ENCODE measurements at places on chromosomes 5 and 9.
A peak's percentile ranks its signal among the peaks of the same experiment; 100 is the strongest.

DNA sequence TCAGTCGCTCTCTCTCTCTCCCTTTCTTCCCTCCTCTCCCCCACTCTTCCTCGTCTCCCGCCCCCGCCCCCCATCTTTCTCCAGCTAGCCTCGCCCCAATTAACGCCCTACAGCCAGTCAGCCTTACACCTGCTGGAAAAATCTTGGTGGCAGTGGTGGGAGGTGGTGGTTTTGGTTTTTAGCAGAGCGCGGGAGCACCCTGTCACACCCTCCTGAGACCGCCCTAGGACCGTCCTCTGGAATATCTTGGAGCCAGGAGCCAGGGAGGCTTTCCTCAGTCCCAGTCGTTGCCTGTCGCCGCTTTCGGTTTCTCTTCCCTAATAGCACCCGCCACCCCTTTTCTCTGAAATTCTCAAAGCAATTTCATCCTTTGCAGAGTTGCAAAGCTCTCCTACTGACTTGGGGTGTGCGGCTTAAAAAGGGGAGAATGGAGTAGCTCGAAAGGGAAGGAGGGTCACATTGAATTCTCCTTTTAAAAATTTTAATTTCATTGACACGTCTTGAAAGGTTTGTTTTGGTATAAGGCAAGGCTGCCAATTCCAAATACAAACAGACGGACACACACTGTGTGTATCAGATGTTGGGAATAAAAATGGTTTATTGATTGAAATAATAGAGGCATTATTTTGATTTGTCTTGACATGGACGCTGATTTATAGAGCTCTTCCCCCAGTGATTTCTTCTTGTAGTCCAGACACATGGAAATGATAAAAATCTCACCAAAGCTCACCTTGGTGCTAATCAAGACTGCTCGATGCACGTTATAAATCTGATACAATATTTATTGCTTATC is 301.3 kb downstream of the PARP8 start:
- DNase-seq, result no peak

- no peak for DNase-seq
These were observed 242.4 kb downstream of the MED10 start for GRCh38 chr5:6135977-6136376.

- DNase-seq, result peak; percentile 76
These were observed 780 bp downstream of the RNU6ATAC start for GRCh38 chr9:134163371-134164196.

DNA sequence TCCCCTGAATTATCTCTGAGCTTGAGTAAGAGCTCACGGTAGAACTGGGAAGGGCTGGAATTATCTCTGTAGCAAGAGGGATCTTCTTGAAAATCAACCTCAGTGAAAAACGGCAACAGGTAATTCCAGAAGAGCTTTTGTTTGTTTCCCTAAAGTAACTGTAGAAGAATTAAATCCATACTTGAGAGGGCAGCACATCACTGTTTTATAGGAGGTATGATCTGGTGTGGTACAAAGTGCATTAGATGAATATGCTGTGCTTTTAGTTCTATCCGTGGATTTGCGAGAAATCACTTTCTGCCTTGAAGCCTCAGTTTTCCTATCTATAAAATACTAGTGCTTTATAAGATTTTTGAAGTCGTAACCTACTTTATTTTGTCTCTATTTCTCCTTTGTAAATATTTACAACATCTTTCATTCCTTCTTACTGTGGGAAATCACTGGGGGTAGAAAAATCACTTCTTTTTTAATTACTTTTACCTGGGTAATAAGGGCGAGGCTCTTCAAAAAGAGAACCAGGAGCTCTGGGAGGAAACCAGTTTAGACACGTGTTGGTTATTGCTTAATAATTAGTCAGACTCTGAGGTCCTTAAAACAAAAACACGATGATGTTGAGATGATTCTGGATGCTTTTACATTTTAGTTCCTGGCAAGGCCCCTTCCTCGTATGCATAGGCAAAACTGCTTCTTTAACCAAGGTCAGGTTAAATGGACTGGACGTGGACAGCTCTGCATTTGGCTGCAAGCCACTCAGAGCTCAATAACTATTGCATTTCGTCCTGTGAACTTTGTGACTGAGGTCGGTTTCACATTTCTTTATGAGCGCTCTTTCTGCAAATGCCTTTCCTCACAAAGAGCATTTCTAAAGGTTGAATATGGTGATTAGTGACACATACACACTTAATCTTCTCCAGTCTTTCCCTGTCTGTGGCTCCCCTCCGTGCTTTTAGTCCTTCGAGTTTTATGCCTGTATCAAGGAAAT is 376.1 kb downstream of the BRINP1 start:
- no peak for DNase-seq

DNA sequence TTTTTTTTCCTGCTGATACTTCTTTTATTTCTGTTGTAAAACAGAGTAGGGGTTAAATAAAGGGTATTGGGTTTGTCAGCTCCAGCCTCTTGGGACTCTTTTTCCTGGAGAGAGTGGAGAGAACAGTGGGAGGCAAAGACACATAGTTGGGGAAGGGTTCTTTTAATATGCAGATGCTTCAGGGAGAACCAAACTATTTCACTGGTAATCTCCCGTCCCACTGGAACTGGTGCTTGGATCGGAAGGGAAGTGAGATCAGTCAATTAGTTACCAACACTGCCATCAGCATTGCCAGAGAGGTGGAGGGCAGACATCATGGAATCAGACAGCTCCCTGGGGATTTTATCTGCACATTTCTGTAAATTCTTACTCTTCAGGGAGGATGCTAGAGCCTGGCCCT is 47.6 kb upstream of the ELOVL7 start:
- DNase-seq, result no peak

- DNase-seq, result no peak
These were observed 10.3 kb downstream of the SMIM32 start for GRCh38 chr5:136182618-136183017.

- no peak for DNase-seq
These were observed 159.1 kb downstream of the PAX5 start for GRCh38 chr9:36874921-36875320.

DNA sequence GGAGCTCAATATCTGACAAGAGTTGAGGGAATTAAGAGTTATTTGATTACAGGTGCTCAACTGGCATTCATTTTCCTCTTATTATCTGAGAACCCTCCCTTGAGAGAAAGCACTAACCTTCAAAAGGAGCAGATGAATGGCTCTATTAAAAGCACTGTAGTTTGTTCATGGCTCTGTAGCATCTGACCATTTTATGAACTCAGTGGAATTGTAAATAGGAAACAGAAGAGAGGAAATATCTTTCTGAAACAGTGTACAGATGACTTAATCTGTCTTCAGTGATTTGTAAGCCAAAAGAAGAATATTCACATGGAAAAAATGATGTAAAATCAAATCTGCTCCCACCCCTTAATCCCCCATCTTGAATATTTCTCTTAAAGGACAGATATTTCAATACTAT is 810.4 kb upstream of the GRAMD2B start:
- DNase-seq, result no peak

- DNase-seq, result no peak
These were observed 199.4 kb downstream of the AUH start for GRCh38 chr9:91162311-91162710.

- no peak for DNase-seq
These were observed 45.6 kb upstream of the IER5L start for GRCh38 chr9:129223551-129224208.

DNA sequence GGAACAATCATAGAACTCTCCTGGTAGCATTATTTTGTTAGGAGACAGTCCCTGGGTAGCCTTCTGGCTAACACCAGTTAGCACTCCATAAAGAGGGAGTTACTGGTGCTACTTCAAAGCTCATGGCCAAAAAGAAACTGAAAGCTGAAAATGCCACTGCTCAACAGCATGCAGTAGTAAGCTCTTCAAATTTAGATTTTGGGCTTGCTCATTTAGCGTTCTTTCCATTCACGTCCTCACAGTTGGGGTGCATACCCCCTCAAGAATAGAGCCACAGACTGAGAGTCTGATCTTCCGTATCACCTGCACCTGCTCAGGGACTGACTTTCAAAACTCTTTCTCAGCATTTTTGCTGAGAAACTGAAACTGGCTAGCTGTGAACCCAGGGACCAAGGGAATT is 24.7 kb downstream of the NTRK2 start:
- no peak for DNase-seq

DNA sequence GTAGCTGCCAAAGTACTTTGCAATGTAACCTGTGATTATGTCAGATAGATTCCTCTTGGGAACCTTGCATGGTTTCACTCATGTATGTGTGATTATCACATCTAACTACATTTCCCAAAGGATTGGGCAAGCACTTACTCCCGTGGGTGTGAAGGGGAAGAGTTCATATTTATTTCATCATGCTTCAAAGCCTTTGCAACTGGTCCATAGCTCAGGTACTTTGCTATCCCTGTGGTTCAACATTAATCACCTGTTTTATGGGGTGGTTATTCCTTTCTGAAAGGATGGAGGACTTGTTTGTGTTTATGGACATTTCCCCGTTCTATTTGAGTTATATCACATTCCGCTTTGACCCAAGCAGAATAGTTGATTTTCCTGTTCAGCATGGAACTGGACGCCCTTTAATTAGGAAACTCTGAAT is 13.6 kb upstream of the ERMP1 start:
- DNase-seq, result no peak

DNA sequence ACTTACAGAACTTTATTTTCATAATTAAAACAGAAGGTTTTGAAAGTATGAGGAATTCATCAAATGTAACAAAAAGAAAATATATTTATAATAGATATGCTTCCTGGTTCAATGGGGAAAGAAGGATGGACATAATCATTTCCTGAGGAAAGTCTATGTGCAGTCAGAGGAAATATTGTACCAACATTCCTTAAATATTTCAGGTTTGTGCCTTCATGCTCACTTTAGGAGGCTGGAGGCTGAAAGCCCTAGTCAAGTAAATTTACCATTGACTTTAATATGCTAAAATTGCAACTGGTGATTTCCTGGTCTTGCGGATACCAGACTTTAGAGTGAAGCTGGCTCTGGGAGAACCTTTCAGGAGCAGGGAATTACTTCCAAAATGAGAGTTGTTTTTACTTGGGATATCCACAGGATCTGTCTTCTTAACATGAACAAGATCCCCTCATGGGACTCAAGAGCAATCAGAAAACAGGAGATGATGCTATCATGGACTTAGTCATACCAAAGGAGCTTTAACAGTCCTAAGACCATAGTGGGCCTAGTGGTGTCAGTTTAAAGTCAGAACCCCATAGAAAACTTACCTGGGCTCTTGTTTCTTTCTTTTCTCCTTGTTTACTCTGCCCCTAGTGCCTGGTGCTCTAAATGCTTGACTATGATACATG is 762.8 kb upstream of the GRAMD2B start:
- no peak for DNase-seq

DNA sequence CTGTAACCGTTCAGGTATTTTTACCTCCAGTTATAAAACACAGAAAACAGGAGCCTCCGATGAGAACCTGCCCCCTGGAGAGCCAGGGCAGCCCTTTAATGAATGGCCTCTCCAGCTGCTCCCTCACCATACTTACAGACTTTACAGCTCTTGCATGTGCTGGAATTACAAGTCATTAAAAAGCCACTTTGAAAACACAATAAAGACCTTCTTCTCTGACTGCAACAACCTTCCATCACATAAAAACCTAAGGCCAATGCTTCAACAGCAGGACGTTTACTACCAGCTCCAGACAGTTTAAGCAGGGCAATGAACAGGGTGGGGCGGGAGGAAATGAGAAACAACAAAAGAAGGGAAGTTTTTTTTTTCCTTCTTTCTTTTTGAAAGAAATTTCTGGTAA is 213.8 kb downstream of the MLLT3 start:
- no peak for DNase-seq

DNA sequence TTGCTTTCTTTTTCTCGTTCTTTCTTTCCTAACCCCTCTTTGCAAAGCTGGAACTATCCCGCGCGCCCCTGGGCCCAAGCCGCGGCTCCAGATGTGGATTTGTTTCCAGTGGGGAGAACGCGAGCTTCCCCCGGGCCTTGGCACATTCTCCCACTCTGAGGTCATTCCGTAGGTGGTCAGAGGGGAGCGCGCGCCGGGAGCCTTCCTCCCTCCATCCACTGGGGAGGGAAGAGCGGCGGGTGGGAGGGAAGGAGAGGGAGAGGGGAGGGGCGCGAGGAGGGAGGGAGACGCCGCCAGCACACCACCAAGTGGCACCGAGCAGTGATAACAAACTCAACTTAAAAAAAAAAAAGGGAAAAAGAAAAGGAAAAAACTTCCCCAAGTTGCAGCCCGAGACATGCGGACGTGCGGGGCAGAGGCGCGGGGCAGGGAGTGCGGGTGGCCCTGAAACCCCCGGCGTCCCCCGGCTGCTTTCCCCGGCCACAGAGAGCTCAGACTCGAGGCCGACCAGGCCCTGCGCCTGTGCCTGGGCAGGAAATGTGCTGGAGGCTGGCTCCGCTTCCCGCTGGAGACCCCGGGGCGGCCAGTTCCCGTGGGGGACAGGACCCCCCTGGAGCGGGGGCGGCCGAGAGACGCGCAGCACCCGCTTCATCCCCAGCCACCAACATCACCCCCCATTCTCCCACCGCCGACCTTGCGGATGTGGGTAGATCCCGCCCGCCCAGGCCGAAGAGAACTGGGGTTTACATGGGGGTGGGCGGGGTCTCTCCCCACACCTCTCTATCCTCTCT is 3.1 kb downstream of the IER5L start:
- DNase-seq, result no peak

GRCh38 chr9:136273244-136273865 is 27.7 kb upstream of the QSOX2 start:
- no peak for DNase-seq

DNA sequence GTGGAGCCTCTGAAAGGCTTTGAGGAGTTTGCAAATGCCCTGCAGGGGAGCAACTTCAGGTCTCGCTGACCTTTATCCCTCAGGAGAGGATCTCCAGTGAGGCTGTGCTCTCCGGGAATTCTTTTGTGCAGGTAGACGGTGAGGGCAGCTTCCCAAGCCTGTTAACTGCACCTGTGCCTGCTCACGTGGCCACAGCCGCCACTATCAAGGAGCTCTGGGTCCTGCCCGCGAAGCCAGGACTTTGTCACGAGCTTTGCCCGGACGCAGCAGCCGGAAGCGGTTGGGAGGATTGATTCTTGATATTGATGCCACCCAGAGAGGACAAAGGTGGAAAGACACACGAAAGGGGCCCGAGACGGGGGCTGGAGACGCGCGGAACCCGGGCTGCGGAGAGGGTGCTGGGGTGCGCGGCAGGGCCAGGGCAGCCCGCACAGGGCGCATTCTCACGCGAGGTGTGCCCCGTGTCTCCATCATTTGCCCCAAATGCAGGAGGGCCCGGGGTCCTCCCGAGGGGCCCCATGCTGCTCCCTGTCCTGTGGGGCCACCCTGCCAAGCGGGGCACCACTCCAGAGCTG is 18.2 kb downstream of the SLC9A3 start:
- DNase-seq, result no peak

DNA sequence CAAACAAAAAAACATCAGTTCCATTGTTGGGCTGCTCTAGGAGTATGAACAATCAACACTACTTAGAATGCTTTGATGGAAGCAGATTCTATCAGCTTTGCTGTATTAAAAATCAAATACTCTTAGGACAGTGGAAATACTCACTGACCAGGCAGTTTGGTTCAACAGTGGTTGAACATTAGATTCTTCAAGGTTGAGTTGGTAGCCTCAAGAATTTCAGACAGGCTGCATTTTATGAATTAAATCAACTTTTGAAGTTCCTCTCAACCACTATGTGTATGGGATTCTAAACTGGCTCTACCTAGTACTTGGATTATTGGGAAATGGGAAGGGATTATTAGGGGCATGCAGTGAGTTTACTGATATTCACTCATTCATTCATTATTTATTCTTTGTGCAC is 35.0 kb downstream of the ACTBL2 start:
- DNase-seq, result no peak
